ENCODE measurements at places on chromosomes 11 and 22.

DNA sequence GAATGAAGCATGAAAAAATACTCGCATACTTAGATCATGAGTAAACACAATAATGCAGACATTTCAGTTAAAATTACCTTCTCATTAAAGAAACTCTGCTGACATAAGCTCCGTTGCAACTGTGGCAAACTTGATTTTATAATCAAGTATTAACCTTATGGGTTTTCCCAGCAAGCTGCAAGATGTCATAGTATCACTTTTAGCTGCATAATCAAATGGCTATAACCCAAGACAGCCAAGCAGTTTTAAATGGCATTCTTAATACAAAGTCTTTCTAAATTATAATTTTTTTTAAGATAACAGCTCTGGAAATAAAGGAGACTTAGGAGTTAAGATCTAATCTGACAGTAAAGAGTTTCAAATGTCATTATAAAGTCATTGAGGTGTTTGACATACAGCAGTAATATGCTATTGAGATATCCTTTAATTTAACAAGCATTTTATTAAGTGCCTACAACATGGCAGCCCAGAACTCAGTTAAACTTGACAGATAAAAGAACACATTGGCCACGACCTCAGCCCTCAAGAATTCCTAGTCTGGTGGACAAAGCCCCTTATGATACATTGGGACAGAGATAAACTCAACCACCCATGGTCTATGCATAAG lies 163.1 kb upstream of the FAT3 start:
- DNase-seq: no peak

GRCh38 chr22:29136782-29137700 lies 64.2 kb downstream of the KREMEN1 start:
- no peak for DNase-seq

DNA sequence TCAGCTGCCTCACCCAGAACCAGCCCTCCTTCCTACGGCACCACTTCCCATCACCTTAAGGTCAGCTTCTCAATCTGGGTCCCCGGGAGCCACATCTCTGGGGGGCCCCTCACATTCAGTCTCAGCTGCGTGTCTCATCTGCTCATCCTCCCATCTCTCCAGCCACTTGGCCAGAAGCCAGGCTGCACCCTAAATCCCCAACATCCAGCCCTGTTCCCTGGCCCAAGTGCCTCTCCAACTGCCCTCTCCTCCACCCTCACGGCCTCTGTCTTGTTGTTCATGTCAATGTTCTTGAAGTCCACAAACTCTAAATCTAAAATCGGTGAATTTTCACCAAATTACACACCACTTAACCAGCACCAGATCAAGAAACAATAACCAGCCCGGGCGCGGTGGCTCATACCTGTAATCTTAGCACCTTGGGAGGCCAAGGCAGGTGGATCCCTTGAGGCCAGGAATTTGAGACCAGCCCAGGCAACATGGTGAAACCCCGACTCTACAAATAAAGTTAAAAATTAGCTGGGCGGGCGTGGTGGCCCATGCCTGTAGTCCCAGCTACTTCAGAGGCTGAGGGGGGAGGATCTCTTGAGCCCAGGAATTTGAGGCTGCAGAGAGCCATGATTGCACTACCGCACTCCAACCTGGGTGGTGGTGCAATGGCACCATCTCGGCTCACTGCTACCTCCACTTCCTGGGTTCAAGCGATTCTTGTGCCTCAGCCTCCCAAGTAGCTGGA lies 33.7 kb downstream of the A4GALT start:
- no peak for DNase-seq

DNA sequence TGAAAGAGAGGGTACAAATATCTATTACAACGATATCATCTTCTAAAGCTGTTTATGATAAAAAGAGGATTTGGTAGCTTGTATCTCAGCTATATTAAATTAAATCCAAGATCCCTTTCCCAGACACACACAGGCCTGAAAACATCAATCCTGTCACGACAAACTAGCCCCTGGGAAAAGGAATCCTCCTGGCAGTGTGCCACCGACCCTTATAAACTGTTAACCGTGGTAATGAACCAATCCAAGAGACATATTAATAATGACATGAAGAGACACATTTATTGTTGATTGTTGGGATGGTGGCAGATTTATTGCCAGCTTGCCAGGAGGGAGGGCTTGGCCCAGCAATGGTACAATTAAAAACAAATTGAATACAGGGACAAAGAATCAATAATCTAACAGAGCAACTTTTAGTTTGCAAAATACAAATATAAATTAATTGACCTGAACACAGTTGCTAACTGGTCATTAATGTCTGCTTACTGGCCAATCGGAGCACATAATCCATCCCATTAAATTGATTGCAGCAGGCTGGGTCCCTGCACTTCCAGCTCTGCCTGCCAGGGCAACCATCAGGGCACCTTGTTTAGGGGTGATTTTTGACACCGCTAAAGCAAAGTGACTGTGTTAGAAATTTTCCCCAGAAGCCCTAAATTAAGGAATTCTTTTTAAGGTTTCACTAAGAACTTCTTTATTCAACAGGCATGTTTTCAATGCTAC lies 887.6 kb downstream of the OPCML start:
- DNase-seq: no peak

DNA sequence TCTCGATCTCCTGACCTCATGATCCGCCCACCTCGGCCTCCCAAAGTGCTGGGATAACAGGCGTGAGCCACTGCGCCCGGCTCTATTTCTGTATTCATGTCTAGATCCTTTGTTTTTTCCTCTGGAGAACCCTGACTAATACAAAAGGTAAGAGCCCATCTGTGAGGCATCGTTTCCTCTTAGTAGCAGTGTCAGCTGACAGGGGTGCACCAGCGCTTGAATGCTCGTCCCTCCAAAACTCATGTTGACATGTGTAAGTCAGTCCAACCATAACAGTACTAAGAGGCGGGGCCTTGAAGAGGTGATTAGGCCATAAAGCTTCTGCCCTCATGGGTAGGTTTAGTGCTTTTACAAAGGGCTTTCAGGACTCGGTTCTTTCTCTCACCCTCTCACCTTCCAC lies 470.1 kb upstream of the B3GAT1 start:
- no peak for DNase-seq

DNA sequence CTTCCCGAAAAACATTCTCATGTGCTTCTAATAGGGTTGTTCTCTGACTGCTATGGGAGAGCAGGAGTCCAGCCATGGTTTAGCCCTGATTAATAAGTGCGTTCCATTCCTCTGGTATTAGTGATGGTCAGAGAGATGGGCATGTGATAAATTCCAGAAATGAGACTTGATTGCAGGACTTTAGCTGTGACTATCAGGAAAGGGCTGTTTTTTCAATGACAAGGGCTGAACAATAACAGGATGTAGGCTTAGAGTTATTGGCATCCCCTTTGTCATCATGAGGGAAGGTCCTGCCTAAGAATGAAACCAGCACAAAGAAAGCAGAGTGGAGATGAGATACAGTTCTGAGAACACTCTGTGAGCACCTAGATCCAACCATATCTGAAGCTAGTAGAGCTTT lies 494.6 kb downstream of the MIAT start:
- DNase-seq: no peak

DNA sequence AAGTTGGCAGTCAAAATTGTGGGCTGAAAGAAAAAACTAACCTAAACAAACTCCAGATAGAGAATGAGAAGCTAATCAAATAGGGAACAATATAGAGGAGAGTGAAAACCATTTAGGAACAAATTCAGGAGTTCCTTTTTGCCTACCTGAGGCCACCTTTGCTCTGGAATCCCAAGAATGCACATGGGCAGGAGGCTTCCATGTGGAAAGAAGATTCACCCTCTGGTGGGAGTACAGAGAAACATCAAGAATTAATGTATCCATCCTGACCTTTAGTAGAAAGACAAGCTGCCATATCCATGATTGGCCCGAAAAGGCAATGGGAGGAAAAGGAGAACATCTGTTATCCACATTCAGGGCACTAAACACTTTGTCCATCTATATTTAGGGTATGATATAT lies 35.0 kb upstream of the MRGPRX1 start:
- no peak for DNase-seq

DNA sequence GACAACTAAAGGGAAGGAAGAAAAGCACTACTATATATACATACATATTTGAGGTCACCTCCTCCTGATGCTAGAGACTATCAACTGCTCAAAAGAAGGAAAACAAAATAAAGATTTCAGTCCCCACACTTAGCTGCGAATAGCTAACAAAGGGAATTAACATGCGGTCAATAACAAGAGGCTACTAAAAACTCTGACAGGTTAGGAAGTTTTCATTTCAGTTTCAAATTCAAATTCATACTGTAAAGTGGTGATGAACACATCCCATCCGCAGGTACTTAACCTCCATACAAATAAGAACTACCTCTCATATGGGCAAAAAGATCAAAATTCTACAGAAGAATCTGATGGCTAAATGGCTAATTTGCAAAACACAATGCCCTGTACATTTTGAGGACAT lies 2.6 kb downstream of the NAP1L4 start:
- DNase-seq: no peak

DNA sequence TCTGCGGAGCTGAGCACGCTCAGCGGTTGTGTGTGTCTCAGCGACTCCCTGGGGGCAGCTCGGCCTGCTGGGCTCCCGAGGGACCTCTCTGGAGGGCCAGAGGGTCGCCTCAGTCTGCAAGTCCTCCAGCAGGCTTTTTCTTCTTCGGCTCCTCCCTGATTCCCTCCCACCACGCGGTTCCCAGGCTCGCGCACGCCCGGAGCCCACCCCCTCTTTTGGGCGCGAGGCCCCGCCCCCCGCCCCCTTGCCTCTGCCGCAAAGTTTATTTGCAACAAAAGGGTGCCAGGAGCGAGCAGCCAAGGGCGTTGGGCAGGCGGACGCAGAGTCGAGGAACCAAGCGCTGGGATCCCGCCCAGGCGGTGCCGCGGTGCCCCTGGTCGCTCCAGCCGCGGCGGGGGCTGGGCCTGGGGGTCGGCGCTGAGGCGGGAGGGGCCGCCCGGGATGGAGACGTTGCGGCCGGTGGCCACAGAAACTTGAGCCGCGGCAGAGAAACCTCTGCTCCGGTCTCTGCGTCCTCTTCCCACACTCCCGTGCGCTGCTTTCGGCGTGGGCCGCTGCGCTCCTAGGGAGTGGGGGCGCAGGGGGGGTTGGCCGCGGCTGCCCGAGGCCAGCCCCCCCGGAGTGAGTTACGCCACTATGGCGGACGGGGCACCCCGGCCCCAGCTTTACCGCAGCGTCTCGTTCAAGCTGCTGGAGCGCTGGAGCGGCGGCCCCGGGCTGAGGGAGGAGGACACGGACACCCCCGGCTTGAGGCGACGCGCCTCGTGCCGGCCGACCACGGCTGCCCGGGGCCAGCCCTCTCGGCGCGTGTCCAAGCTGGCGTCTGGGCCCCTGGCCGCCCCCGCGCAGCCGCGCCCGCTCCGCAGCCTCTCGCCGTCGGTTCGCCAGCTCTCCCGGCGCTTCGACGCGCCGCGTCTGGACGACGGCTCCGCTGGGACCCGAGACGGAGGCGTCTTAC lies at the start of gene ARHGEF17:
TSS of gene ARHGEF17 (plus strand) at position 274 of the 958 bp plus-strand sequence. CDS start at position 637, 363 bp downstream.
- DNase-seq: no peak

DNA sequence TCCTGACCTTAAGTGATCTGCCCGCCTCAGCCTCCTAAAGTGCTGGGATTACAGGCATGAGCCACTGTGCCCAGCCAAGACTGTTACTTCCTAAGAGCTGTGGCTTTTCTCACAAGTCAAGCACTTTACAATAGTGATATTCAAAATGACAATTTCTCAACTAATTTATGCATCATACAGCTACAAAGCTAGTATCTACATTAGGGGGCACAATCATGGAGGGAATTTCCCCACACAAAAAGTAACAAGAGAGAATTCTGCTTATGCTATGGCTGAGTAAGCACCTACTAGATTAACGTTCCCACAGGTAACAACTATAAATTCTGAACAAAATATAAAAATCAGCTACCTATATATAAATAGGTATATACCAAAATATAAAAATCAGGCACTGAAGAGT lies 72.7 kb downstream of the SBF2 start:
- no peak for DNase-seq

DNA sequence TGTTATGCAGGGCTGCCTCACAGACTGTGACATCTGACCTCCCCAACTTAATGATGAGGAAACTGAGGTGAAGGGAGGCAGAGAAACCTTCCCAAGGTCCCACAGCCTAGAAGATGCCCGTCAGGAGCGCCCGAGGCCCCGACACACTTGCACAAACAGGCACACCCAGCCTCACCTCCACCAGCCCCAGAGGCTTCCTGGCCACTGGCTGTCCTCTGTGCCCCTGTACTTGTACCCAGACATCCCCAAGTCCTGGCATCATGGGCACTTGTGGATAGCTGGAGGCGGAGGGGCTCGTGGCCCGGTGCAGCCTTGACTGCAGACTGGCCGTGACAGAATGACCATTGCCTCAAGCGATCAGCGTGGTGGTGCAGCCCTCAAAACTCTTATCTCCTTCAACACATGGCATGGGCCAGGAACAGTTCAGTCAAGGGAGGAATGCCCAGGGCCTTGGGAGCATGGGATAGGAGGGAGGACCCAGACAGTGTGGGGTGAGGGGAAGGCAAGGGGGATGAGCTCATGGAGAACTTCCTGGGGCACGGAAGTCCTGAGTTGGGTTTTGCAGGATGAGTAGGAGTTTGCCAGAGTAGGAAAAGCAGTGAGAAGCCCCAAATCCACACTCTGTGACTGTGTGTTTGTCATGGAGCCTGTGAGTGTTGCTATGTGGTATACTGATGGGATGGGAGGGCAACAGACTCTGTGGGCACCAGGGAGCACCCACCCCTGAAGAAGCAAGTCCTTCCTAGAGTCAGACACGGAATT lies 25.8 kb upstream of the PPARA start:
- DNase-seq: no peak

GRCh38 chr11:7533199-7534041 lies 19.6 kb downstream of the PPFIBP2 start:
- no peak for DNase-seq

GRCh38 chr22:41406410-41406809 lies 24.7 kb downstream of the TEF start:
- DNase-seq: no peak

GRCh38 chr11:128548649-128549255 lies 38.6 kb downstream of the ETS1 start:
- peak; percentile 70 for DNase-seq

- no peak for DNase-seq
These were observed 322.8 kb upstream of the SYN3 start for GRCh38 chr22:33380789-33381530.

- no peak for DNase-seq
These were observed 720 bp downstream of the PACS1 start for GRCh38 chr11:66070604-66071380.

DNA sequence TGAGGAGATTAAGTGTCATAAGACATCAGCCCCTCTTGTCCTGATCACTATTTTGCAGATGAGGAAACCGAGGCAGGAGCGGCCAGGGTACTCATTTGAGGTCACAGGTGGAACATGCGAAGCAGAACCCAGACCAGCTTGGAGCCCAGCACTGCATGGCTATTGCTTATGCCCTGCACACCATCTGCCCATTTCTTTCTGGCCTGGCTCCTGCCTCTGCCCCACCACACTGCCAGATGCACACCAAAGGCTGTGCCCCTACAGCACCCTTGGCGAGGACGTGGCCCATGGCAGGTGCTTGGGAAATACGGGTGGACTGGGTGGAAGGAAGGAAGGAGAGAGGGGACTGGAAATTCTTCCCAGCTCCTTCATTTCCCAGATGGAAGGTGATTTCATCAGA lies 222.9 kb downstream of the CTTN start:
- no peak for DNase-seq

- DNase-seq: no peak
These were observed 734 bp downstream of the SNU13 start for GRCh38 chr22:41687901-41688364.

Data from ascending aorta (tissue), 2 donors.